Astrocyte of the cerebellum (primary cell): ENCODE measurements at places on chromosomes 1 and 21.

DNA sequence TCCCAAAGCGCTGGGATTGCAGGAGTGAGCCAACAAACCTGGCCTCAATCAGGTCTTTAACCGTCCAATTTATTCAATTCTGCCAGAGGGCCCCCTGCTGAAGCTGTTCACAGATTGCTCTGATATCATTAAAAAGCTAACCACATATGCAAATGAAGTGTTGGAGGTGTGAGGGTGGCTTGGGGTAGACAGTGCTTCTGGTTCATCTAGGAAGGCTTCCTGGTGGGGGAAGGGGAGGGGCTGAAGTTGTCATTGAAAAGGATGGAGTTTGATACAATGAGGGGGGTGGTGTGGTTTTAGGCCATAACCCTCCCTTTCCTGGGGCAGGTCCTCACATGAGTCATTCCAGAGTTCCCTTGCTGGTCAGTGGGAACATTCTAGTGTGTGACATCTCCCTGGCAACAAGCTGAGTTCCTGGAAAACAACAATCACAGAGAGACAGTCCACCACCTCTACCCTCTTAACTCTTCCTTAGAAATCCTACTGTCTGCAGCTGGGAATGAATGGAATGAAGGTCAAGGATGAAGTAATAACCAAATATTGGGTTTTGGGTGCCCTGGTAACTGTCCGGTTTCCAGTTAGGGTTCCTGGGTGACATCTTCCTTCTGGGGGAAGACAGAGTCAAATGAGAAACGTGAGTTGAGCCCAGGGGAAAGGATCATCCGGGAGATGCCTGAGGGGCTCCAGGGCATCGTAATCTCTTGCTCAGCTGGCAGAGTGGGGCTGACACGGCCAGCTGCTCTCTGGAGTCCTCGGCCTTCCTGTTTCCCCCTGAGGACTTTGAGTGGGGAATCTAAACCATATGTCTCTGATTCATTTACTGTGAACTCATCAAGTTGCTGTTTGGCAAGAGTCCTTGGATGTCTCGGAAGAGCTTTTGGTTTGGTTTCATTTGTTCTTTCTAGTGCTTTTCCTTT is 32.2 kb downstream of the BATF3 start:
- peak; percentile 89 for DNase-seq

DNA sequence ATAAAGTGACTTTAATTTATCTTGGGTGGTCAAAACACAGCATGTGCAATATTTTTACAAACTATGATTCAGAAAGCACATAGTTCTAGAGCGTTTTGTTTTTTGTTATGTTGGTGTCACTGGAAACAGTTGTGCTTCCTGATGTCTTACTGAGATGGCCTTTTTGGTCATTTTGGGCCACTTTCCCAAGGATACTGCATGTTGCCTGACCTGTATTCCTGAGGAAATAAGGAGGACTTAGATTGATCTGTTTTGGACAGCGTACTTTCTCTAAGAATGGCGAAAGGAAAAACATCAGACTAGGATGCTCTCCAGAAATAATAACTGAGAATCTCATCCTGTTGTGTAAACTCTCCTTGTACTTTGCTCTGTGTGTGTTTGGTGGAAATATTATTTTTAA is 451.2 kb downstream of the USP25 start:
- DNase-seq: peak; percentile 58

DNA sequence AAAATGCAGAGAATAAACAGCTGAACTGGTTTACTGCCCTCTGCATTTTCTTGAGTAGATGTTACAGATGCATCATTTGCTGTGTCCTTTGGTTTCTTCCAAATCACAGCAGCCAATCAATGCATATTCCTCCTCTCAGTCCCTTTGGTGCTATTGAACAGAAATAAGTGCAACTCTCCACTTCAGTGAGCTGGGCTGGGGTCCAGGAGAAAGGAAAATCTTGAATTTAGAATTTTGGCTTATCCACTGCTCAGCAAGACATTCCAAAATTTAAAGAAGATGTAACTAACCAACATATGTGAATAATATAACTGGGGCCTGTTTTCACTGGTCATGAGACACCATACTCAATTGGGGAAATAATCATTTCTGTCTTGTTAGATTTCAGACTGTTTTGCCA is 39.2 kb downstream of the PRMT6 start:
- DNase-seq: no peak

DNA sequence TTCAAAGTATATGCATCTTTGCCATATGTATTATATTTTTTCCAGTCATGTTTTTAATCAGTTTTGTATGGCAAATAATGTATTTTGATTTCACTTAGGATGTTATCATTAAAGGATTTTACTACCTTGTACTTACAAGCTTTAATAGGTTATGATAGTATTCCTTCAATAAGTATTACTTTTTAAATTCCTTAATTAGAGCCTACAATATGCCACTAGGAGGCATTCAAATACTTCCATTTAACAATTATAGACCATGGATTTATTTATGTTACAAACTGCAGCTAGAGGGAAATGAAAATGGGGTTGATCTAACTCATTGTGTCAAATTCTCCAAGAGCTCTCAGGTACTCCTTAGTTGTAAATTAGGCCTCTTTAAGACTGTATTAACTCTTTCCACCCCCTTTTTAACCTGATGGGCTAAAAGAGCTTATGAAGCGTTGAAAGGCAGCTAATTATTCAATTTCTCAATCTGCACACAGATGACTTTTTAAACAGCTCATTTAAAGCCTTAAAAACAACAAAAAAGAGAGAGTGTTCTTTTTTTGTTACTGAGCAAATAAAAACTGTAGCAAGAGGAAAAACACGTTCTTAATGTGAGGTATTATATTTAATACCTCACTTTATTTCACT is 156.2 kb downstream of the DENND1B start:
- peak; percentile 19 for DNase-seq

- no peak for DNase-seq
Measured at GRCh38 chr1:166888373-166889111, 12.5 kb upstream of the TADA1 start.

DNA sequence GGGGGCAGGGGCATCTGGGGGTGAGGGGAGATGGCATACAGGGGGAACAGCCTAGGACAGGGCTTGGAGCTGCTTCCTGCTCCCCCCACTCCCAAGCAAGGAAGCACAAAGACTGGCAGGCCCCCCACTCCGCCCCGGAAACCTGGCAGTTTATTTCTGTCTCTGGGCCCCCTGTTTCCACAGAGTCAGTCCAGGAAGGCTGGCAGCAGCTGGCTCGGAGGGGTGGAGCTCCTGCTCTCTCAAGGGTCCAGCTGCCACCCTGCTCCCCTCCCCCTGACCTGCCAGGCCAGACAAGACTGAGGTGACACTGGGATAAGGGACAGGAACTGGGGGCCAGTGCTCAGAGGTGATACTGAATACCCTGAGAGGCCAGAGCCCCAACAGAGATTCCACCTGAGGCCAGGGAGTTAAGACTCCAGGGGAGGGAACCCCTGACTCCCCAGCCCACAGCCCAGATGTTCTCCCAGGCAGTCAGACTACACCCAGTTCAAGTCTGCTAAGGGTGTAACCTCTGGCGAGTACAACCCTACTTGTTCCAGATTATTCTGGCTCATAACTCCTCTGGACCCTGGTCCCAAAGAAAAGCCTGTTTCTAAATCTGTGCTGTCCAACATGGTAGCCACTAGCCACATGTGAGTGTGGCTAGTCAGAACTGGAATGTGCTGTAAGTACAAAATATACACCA is 26.3 kb downstream of the AHDC1 start:
- no peak for DNase-seq

- DNase-seq: no peak
Measured at GRCh38 chr1:110684491-110684890, 9.8 kb upstream of the KCNA3 start.

GRCh38 chr1:171204296-171204695 is 19.2 kb downstream of the FMO2 start:
- DNase-seq: no peak

- no peak for DNase-seq
Measured at GRCh38 chr1:29744684-29745490, 508.6 kb downstream of the PTPRU start.

DNA sequence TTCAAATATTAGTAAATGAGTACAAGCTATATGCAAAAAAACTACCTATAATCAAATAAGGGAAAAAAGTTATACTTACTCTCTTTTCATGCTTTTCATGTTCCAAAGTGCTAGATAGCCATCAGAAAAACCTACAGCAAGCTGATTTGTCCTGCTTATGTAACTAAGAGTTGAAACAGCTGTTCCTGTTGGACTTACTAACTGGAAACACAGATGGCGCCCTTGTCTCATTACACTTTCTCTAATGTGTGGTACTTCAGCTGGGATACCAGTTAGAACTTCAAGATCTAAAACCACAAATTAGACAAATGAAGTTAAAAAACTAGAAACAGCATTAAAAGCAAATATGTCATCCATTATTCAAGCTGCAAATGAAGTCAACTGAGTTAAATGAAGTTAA is 24.3 kb downstream of the AHCTF1 start:
- peak; percentile 47 for DNase-seq

DNA sequence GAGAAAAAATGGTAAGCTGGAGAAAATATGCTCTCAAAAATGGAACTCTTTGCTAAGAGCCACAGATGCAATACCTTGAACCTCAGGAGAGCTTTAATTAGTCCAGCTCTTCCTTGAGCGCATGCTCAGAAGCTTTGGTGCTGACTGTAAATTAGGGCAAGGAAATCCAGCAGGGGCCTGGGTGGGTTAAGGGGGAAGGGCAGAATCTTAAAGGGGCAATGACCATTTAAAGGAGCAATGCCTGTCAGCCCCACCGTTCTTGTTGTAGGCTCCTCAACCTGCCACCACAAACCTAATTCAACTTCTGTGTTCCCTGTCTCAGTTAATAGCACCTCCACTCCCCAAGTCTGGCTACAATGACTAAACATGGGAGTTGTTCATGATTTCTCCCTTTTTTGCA is 6.8 kb upstream of the SLC22A15 start:
- DNase-seq: no peak

DNA sequence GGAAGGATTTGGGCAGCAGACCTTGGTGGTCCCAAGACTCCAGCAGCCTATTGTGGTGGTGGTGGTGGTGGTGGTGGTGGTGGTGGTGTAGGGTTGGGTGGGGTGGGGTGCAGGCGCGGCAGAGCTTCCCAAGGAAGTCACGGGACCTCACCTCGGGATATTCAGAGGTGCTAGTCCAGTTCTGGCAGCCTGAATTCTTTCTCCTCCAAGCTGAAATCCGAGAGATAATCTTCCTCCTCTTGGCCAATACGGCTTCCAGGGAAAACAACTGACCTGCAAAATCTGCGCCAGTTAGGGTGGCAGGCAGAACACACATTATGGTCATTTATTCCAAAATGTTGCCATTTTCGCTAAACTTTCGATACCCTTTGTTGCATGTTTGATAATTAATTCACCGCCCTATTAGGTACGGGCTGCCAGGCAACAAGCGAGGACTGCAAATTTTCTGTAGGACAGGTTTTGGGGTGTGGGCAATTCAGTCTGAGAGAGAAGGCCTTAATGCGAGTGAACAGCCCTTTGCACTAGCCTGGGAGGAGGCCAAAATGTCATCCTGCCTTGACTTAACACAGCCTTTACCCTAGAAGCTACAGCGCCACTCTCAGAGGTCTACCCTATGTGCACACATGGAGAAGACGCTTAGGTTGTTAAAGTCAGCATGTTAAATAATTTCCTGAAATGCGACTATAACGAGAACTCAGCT is 33.2 kb upstream of the BSDC1 start:
- no peak for DNase-seq

GRCh38 chr1:160711602-160712311 is at the start of gene CD48:
TSS of gene CD48 (minus strand) at chr1:160711822. CDS start at chr1:160711763, 59 bp downstream.
- DNase-seq: no peak

DNA sequence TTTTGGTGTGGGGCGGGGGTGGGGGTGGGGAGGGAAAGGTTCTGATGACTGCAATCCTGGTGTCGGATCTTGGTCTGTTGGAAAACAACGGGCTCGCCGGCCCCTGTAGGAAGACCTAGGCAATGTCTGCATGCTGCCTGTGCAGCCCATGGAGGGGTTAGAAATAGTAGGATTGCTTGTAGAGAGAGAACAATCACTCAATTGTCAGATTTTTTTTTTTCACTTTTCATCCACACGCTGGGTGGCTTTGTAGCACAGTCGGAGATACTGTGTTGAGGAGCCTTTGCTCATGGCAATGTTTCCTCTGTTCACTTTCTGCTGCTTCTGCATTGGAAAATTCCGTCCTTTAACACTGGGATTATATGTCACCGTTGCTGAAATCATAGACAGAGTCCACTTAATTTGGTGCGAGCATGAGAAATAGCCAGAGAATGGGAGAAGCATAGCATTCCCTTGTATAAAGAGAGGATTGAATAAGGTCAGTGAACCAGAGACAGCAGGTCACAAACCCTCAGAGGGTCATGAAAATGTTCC is 107.5 kb downstream of the MRPS6 start:
- DNase-seq: no peak

- no peak for DNase-seq
Measured at GRCh38 chr1:109784551-109785252, 21.0 kb upstream of the EPS8L3 start.

DNA sequence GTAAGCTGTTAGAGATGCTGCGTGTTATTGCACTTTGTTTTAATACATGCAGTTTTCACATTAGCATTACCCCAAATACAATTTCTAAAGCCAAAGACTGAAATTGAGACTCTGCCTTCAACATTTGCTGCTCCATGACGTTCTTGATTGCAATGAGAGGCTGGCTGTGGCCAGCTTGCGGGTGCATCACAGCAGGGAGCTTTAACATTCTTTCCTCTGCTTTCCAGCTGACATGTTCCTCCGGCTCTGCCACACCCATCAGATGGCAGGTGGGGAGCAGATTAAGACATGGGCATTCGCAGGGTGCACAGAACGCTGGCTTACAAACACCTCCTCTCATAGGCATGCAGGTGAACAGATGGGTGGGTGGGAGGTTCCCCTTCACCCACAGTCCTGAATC is 314.1 kb downstream of the DISC1 start:
- DNase-seq: no peak

GRCh38 chr1:1881727-1882126 is 9.2 kb downstream of the GNB1 start:
- no peak for DNase-seq

DNA sequence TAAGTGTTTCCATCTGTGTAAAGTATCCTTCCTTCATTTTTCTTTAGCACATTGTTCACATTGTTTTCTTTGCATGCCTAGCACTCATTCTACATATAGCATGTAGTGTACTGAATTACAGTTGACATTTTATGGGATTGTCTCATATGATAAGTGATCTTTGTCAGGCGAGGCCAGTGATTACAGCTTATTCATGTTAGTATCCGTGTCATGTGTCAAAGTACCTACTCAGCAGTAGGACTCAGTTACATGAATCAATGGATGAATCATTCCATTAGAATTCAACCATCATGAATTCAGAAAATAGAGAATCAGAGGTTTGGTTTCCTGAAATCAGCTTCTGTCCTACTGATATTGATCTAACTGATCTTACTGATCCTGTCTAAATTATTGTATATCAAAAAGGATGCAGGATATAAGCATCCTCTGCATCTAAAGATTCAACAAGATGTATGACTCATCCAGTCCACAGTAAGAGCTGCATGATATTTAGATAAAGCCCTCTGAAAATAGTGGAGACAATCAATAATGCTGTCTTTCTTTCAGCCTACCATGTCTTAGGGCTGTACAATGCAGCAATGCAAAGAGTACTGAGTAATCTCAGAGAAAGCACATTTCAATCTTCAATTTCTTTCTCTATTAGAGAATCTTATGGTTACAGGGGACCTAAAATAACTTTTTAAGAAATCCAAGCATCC is 20.7 kb upstream of the HRNR start:
- DNase-seq: no peak

- no peak for DNase-seq
Measured at GRCh38 chr1:67578397-67579020, 106.5 kb upstream of the GADD45A start.
